ENCODE measurements at places on chromosomes 1 and 21.

DNA sequence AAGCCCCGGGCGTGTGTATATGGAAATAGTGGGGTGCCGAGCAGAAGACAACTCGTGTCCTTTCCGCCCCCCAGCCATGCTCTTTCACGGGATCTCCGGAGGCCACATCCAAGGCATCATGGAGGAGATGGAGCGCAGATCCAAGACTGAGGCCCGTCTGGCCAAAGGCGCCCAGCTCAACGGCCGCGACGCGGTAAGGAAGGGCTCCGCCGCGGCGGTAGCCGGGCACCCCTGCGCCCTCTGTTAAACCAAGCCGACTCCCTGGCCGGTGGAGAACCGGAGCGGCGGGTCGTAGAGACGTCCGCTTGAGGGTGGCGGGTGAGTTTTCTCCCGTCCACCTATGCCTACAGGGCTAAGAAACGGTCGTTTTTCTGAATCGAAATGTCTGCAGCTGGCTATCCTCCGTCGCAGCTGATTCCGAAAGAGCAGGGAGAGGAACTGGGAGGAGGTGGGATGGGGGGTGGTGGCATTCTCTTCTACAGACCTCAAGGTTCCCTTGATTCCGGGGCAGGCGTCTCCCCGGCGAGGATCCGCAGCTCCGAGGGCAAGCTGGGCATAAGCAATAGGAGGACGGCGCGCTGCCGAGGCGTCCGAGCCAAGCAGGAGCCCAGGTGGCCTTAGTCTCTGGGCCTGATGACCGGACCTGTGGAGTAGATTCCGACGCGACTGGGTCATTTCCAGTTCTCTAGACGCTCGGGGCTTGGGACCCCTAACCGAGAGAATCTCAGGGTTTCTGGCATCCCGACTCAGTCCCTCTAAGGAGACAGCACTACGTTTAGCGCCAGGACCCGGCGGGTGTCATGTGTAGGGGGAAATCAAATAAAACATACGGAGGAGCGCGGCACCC, 856 bp downstream of the LHX9 start:
- peak; percentile 30 for DNase-seq

DNA sequence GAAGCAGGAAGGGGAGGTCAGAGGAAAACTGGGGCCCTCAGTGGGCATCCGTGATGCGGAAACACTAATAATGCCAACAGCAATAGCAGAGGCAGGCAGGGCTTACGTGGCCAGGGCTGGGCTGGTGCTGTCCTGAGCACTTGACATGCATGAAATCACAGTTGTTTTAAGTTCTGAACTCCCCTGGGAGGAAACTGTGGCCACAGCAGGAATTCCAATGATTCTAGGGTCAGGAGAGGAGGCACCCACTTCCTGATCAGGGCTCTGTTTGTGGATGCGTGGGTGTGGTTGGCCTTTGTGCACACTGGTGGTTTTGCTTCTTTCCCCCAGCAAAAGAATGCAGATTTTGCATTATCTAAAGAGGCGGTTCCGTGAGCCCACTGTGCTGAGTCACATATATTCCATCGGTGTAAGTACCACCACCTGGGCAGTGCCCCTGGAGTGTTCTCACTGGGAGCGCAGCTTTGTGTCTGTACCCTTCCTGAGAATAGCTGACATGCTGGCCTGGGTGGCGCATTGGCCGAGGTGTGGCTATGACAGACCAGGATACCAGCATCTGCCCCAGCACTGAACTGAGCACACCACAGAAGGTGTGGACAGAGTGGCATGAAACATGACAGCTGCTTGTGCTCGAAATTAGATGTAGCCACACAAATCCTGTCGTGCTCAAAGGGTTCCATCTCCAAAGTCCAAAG, 71.0 kb downstream of the PDE9A start:
- no peak for DNase-seq

DNA sequence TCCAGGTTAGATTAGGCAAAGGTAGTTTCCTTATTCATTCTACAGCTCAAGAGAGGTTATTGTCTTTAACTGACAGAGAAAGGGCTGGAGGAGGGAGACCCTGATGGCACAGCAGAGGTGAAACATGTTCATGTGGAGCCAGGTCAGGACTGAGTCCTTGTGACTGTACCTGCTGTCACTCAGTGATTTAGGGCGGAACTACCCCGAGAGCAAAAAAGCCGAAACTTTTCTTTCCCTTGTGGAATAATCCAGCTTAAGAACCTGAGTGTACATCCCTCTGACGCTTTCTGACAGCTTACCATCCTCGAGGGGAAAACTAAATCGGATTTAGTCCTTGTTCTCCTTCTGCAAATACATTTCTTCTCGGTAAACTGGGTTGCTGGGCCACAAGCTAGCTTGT, 273.2 kb downstream of the BACH1 start:
- no peak for DNase-seq

GRCh38 chr21:36288651-36289243, 31.2 kb upstream of the MORC3 start:
- no peak for DNase-seq

DNA sequence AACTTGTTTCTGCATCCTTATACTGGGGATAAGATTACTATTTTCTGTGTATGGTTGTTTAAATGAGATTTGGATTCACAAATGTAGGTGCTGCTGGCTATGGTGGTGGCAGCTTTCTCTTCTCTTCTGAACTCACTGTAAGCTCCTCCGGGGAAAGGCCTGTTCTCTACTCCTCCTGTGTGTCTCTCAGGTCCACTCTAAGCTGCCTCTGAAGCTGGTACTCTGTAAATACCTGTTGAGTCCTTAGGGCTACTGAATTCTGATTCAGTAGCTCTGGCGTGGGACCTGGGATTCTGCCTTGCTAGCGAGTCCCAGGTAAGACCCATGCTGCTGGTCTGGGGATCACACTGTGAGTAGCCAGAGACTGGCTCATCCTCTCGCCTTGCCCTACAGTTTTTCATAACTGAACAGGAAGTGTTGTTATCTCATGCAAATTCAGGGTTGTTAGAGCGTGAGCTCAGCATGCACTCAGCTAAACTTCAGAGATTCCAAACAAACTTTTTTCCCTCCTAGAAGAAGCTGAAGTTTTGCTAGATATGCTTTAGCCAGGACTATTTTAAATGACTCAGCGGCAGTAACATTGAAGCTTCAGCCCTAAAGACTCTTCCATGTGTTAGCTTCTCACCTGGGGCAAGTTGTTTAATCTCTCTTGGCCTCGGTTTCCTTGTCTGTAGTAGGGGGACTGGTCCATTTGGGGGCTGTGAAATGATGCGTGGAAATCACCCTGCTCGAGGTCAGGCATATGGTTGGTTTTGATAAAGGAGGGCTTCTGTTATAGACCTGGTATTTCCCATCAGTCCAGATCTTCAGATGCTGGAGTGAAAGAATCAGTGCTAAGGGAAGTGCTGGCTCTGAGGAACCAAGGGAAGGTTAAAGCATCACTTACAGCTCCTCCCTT, 271.5 kb upstream of the TMEM51 start:
- DNase-seq: no peak

DNA sequence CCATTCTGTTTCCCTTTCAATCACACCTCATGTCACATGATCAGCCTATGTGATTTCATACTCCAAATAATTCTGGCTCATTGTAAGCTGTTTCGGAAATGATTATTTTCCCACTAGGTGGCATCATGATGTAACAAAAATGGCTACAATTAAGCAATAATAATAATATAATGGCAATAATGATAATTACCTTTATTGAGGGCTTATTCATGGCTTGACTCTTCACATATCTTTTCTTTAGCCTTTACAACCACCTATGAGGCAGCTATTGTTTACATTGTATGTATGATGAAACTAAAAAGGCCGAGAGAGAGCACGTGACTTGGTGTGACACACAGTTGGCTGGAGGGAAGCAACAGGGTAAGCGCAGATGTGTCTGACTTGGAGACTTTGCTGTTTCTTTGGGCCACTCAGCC, 12.5 kb upstream of the KPRP start:
- no peak for DNase-seq

GRCh38 chr1:185328255-185328654, 11.2 kb upstream of the IVNS1ABP start:
- no peak for DNase-seq

DNA sequence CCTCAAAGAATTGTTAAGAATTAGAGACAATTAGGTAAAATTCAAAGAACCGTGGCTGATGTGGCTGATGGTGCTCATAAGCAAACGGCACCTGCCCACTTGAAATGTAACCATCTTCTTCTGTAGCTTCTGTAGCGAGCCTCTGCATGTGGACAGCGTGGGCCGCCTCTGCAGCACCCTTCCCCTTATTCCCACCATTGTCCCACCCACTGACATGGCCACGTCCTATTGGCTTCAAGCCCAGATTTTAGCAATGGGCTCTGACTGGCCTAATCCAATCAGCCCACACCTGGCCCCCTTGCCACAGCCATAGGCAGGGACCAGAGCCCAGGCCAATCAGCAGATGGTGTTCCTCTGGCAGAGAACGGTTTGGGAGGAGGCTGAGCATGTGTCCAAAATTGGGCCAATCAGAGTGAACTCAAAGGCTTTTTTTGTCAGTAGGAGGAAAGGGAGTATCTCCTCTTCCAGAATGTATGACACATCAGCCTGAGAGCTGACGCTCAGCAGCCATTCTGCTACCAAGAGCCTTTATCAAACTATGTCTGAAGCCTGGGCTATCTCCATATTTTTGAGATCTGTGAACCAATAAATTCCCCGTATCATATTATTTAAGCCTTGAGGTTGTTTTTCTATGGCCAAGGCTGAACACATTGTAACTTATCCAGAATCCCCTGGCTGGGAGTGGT, 518.5 kb downstream of the SMYD3 start:
- no peak for DNase-seq

GRCh38 chr1:160830321-160831153, 32.1 kb downstream of the CD244 start:
- peak; percentile 57 for DNase-seq

GRCh38 chr1:54886724-54887664, at the start of gene DHCR24:
DHCR24 (minus strand) TSS chr1:54887195; CDS start chr1:54887119, 76 bp downstream.
- peak; percentile 85 for DNase-seq

DNA sequence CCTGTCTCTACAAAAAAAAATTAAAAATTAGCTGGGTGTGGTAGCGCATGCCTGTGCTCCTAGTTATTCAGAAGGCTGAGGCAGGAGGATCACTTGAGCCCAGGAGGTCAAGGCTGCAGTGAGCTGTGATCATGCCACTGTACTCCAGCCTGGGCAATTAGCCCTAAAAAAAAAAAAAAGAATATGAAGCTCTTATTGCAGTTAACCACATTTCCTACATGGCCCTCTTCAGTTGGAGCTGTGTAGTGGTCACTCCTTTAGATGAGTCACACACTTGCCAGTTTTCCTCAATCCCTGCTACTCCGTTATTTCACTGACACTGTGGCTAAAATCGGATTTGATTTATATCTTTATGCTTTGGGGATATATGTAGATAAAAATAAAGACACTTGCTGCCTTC, 11.8 kb downstream of the NFYC start:
- no peak for DNase-seq

DNA sequence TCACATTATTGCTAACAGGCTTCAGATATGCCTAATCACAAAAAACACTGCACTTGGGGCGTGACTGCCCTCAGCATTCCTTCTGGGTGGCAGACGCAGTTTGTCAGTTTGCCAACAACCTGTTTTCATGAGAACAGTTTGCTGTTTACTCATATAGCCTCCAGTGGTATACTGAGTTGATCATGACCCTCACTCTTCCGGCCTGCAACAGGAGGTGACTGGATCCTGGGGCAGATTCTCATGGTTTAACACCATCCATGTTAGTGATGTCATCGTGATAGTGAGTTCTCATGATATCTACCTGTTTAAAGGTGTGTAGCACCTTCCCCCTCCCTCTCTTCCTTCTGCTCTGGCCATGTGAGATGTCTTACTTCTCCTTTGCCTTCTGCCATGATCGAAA, 555.2 kb downstream of the PLPP3 start:
- DNase-seq: no peak

GRCh38 chr21:45292399-45293219, 4.9 kb upstream of the POFUT2 start:
- DNase-seq: peak; percentile 91

- DNase-seq: no peak
Measured at GRCh38 chr21:41048145-41048544, 119.8 kb upstream of the BACE2 start.

DNA sequence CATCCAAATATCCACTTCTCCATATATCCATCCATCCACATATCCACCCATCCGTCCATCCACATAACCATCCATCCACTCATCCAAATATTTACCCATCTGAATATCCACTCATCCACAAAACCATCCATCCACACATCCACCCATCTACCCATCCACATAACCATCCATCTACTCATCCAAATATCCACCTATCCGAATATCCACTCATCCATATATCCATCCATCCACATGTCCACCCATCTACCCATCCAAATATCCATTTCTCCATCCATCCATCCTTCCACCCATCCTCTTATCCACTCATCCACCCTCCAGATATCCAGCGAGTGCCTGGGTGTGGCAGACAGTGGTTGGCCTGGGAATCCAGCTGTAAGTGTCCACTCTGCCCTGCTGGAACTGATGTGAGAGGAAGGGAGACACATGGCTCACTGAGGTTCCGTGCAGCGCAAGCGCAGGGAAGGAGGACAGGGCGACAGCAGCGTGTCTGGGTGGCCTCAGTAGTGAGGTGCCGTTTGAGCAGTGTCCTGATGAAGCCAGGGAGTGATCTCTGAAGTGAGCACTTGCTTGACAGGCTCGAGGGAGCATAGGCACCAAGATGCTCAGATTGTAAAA, 27.1 kb downstream of the SLC45A1 start:
- no peak for DNase-seq

- DNase-seq: no peak
Measured at GRCh38 chr1:231557898-231558707, 29.6 kb downstream of the TSNAX start.

GRCh38 chr1:41850029-41850428, 68.7 kb downstream of the HIVEP3 start:
- no peak for DNase-seq

DNA sequence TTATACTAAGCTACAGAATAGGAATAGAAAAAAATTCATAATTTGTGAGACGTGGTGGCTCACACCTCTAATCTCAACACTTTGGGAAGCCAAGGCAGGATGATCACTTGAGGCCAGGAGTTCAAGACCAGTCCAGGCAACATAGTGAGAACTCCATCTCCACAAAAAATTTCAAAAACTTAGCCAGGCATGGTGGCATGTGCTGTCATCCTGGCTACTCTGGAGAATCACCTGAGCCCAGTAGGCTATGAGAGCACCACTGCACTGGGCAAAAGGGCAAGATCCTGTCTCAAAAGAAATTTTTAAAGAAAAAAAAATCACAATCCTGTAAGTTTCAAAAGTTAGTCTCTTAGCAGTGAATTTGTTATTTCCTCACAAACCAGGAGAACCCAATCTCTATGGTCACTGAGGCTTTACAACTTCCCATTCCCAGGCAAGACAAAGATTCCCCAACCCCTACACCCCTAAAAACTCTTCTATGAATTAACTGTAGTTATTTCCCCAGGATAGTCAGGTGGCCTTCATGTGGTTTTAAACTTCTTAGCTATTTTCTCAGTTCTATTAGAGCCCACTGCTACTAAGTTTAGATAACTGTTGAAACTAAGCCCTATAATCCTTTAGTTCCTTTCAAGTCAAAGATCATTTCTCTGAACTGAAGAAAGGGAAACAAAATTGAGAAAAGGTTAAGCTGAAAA, 74.5 kb downstream of the FOXJ3 start:
- no peak for DNase-seq

- no peak for DNase-seq
Measured at GRCh38 chr1:69377507-69377906, 190.2 kb upstream of the LRRC7 start.
